ENCODE measurements at places on chromosomes 12 and 14.

GRCh38 chr12:15754233-15754632 lies 35.0 kb downstream of the EPS8 start:
- no peak for DNase-seq

- DNase-seq, result no peak
Observed at GRCh38 chr12:47393403-47393790, 312.4 kb downstream of the RPAP3 start.

DNA sequence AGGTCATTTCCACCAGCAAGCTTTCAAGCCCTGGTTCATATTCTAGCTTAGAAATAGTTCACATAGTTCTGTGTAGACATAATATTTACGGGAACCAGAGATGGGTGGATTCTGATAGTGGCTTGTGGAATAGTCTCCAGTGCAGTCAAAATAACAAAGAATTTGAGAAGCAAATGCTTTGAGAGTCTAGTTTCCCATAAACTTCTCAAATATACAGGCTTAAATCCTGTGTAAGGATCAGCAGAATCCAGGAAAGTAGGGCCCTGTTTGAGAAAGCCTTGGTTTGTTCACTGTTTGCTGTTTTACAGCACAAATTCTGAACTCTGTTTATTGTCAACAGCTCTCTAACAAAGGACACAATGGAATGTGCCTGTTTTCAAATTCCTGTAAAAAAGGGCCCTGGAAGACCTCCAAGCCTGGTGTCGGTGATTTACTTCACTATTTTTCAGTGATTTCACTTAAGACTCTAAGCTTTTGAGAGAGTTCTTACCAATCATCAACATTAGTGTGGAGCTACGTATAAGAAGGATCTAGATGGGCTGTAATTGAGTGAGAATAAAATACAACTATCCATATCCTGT lies 11.4 kb upstream of the FOS start:
- no peak for DNase-seq

DNA sequence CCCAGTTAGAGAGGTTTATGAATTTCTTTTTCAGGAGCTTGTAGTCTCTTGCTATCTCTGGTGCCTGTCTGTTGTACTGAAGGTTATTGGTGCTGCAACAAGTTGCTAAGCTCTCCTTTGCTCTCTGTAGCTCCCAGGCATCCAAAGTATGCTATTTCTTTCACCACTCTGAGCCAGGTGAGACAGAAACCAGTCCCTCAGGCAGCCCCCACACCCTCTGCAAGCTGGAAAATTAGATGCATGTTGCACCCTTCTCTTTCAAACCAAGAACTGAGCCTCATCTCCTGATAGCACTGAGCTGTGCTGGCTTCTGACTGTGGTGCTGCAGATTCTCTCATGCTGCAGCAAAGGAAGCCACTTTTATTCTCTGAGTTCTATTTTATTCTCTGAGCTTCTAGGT lies 9.6 kb upstream of the TRIM9 start:
- DNase-seq, result no peak

GRCh38 chr12:97335115-97335514 lies 127.5 kb upstream of the RMST start:
- no peak for DNase-seq

DNA sequence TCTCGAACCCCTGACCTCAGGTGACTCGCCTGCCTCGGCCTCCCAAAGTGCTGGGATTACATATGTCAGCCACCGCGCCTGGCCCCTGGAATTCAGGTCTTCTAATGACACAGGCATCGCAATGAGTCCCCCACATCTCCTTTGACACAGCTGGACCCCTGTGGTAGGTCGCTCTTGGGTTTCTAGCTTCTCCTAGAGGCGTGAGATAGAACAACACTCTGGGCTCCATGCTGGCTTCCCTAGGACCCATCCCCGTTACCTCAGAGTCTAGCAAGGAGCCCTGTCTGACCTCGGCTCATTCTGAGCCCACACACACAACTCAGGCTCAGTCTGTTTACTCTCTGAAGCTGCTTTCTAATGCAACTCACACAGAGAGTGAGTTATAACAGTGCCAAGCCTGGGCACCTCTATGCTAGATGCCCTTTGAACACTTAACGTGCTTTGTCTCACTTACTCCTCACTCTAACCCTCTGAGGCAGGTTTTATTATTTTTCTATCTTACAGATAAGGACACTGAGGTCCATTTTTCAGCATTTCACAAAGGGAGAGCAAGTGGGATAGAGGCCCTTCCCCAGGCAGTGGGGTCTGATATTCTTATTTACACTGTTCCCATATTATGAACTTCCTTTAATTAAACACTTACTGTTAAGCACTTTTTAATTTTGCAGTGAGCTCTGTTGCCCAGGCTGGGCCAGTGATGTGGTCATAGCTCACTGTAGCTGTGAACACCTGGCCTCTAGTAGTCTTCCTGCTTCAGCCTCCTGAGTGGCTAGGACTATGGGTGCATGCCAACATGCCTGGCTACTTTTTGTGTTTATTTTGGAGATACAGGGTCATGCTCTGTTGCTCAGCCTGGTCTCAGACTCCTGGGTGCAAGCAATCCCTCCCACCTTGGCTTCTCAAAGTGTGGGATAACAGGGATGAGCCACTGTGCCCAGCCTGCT lies 40.6 kb upstream of the RBM19 start:
- no peak for DNase-seq

DNA sequence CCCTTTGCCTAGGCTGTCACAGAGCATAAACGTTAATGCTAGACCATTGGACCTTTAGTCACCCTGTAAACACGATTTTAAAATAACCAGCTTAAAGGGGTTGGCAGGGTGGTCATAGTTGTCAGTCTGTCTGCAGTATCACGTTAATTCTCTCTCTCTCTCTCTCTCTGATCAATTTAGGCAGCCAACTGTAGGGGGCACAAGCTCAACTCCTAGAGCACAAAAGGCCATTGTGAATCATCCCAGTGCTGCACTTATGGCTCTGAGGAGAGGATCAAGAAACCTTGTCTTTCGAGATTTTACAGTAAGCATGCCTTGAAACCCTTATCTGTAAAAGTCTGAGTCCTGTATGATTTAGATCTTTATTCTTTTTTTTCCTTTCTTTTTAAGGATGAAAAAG lies 97.1 kb downstream of the SCAF11 start:
- no peak for DNase-seq

GRCh38 chr12:1881301-1881700 lies 37.2 kb downstream of the CACNA2D4 start:
- no peak for DNase-seq

DNA sequence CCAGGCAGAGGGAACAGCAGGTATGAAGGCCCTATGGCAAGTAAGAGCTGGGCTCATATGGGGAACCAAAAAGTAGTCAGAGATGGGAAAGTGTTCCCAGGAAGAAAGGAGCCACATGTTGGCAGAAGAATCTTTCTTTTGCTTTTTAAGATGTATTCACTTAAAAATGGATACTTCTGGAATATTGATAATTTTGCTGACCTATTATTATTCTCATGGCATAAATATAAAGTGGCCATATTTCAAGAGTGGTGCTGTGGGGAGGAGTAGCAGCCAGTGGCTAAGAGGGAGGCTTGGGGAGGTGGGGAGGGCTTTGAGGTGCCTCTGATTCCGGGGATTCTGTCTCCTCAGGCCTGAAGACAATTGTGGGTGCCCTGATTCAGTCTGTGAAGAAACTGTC lies 108.2 kb downstream of the SCN8A start:
- DNase-seq, result no peak

GRCh38 chr14:80390906-80391305 lies 179.6 kb upstream of the DIO2 start:
- DNase-seq, result no peak

DNA sequence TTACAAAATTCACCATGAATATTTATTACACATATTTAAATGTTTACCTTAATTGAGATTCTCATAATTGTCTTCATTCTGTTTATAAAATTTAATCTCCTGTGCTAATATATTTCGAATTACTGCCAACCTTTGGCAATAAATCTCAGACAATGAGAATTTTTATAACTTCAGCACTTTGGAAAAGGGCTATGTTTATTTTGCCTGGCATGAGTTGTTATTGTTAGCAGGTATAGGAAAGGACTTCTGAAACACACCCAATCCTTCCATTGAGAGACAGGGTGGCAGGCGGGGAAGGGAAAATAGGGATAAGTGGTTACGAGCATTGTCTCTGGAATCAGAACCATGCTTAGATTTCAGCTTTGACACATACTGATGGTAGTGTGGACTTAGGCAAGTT lies 12.1 kb upstream of the MSRB3 start:
- no peak for DNase-seq

DNA sequence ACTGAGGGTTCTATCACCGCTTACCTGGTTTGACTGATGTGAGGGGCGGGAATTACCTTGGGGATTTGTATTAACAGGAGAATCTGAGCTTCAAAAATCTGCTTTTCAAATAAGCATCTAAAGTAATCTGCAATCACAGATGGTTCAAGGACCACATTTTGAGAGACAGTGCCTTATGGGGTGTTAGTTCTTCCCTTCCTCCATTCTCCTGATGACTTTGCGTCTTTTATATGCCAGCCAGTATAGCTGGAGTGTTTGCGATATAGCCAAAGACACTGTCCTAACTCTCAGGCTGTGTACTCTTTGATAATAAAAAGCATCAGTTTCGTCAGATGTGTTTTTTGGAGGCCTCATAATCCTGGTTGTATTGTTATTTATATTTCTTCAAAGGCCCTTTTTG lies 39.5 kb downstream of the PPHLN1 start:
- no peak for DNase-seq

DNA sequence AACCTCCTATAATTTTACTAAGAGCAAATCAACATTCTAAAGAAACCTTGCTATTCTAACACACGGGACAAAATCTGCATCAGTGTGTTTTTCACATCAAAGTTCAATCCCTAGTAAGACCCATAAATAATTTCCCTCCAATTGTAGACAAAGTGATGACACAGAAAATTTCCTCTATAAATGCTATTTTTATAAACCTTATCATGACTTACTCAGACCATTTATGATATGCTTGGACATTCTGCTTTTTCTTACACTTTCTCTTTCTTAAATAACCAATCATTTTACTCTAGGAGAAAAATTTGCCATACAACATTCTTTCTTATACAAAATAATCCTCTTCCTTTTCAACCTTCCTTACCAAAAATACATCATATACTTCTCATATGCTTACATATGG lies 67.0 kb downstream of the SDR9C7 start:
- no peak for DNase-seq

DNA sequence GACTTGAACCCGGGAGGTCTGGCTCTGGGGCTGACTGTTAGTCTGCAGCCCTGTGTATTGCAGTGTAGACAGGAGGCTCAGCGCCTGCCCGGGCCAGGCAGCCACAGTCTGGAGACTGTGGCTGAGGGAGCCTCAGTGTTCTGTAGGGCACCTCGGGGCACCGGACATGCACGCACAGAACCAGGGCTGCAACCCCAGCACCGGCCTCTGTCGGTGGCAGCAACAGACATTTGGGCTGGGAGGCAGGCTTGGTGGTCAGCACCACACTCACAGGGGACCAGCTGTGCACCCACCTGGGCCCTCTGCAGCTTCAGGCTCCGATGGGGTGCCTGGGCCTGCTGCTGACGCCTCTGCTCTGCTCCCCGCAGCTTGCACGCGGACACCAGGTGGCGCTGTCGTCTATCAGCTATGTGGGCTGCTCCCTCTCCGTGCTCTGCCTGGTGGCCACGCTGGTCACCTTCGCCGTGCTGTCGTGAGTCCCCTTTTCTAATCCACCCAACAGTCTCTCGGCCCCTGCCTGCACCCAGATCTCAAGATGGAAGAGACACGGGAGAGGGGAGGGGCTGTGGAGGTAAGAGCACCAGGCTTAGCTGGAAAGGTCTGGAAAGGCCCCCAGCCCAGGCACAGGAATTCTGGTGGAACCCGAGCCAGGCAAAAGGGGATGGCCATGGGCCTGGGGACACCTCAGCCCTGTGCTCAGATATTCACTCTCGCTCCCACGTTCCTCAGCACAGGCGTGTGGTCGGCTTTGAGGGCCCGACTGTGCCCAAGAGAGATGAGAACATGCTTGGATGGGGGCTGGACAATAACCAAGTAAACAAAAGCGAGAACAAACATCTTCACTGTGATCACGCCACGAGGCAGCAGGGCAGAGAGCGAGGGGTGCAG lies 151.0 kb downstream of the ADGRD1 start:
- peak; percentile 83 for DNase-seq

DNA sequence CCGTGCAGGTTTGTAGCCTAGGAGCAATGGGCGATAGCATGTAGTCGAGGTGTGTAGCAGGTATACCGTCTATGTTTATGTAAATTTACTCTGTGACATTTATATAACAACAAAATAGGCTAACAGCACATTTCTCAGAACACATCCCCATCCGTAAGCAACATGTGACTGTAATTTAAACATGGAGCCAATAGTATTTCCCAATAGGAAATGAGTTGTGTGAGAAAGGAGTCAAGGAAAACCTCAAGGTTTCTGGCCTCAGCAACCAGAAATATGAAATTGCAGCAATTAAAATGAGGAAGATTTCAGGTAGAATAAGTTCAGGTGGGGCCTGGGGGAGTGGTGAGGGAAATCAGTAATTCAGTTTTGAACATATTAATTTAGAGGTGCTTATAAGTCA lies 136.0 kb downstream of the MSRB3 start:
- no peak for DNase-seq

DNA sequence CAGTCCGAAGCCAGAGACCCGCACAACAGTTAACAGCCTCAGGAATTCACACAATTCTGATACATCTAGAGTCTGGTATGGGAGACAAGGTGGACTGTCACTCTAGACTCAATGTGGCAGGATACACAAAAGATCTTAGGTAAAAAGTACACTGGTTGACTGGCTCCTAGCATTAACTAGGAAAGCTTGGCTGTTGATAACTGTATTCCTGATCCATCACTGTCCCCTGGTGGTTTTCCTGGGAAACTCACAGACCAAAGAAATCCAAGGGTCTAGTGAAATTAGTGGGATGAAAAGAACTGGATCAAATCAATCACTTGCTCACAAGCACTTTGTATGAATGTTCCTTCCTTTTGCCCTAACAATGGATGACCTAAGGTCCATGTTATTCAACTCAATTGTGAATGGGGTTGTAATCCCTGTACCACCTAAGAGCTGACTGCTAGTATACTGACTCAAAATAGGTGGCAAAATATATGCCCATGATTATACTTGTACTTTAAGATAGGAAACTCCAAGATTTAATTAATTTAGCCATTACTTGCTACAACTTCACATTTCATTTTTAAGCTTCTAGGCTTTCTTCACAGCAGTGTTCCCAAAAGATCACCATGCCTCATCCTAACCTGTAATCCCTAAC lies 14.0 kb downstream of the NPC2 start:
- no peak for DNase-seq

DNA sequence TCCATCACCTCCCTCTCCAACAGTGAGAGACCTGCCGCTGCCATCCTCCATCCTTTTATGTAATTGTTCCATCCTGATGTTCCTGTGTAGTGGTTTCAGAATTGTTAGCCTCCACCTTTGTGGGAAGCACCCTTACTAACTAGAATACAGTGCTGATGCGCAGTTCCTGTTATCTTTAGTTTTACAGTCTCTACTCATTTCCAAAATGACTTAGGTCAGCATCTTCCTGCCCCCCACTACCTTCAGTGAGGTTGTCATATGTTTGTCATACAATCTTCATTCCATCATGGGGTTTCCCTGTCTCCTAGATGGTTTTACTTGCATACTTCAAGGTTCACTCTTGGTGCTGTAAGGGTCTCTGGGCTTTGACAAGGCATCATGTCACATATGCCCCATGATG lies 69.8 kb downstream of the EML1 start:
- no peak for DNase-seq

- DNase-seq, result no peak
Observed at GRCh38 chr12:132619386-132620112, 973 bp downstream of the P2RX2 start.

Data from stimulated activated CD4-positive, alpha-beta T cell treated with anti-CD3 and anti-CD28 coated beads, Interleukin-15, amount 100 ng/mL, for 48 hours (primary cell).